ENCODE measurements at places on chromosomes 6 and 20. TPM values are rescaled to one million over a fixed set of nuclear protein-coding genes. Genes with fewer than 3 reads are reported as not detected.

GRCh38 chr6:15658181-15658744 lies 4.6 kb downstream of the DTNBP1 start:
- H3K27me3 ChIP-seq = no peaks in the 10 kb centered on the region
- H3K36me3 ChIP-seq = no peaks in the 10 kb centered on the region
- no peak overlapping the region for H3K4me3 ChIP-seq

CRIP3 gene
- total RNA-seq = 0.59 TPM

- DNase-seq = no peak
- no peaks in the 10 kb centered on the region for H3K36me3 ChIP-seq
- H3K27me3 ChIP-seq = no peaks in the 10 kb centered on the region
- no peak overlapping the region for H3K27ac ChIP-seq
- H3K4me3 ChIP-seq = no peak overlapping the region
These were observed 179.5 kb downstream of the BTBD9 start for GRCh38 chr6:38460186-38460585.

- H3K27me3 ChIP-seq = no peaks in the 10 kb centered on the region
- H3K4me1 ChIP-seq = peaks cover 28% of the 10 kb centered on the region
- peak; percentile 91 for DNase-seq
- no peaks in the 10 kb centered on the region for H3K36me3 ChIP-seq
- H3K27ac ChIP-seq = peak overlapping the region; percentile 84
These were observed 548.5 kb downstream of the CD83 start for GRCh38 chr6:14665827-14666724.

GRCh38 chr6:135286962-135287538 lies 105.9 kb downstream of the MYB start:
- no peak overlapping the region for H3K27ac ChIP-seq
- no peak for DNase-seq
- no peak overlapping the region for H3K4me3 ChIP-seq
- H3K27me3 ChIP-seq = no peaks in the 10 kb centered on the region
- peaks cover 12% of the 10 kb centered on the region for H3K4me1 ChIP-seq

DNA sequence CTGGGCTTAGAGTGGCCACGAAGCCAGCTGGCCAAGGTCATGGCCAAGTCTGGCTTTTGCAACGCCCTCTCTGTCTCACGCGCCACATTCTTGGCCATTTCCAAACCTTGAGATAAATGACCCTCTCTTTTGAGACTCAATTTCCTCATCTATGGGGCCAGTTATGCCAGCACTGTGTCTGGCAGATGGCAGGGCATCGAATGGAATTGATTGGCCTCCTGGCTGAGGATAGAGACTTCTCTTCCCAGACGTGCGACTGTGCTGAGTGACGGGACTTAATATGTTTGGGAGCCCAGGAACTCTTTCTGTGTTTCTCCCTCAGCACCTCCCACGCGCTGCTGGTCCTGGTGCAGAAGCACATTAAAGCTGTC lies 7.6 kb downstream of the BPIFB2 start:
- no peaks in the 10 kb centered on the region for H3K4me1 ChIP-seq
- DNase-seq = peak; percentile 10
- no peaks in the 10 kb centered on the region for H3K36me3 ChIP-seq

DNA sequence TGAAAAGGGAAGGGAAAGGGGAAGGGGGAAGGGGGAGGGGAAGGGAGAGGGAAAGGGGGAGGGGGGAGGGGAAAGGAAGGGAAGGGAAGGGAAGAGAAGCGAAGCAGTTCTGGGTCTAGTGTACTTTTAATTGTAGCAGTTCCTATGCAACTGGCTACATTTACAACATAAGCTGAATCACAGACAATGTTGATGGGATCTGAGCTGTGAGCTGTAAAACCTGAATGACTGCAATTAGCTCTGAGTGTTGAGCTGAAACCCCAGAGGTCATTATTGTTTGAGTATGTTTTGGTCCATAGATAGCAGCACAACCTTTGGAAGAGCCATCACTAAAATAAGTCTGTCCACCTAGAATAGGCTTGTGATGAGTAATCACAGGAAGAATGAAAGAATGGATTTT lies 7.2 kb upstream of the ABHD12 start:
- H3K4me3 ChIP-seq = no peak overlapping the region
- no peaks in the 10 kb centered on the region for H3K36me3 ChIP-seq
- peaks cover 9% of the 10 kb centered on the region for H3K4me1 ChIP-seq

DNA sequence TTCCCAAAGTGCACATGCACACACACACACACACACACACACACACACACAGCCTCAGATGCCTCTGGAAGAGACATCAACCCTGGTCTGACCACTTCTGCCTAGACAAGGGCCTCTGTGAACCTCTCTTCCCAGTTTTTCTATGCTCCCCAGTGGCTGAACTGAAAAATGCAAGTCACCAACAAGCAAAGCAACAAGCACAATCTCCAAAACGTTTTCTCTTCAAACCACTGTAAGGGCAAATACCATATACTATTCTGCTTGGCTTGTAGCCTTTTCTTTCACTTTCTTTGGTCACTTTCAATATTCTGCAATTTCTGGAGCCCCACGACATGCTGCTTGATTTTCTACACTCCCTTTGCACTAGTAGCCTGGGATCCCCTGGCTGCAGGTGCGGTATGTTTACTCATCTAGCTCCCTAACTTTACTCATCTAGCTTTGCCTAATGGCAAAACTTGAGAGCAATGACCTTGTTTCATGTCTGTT lies 121.4 kb upstream of the DST start:
- H3K4me3 ChIP-seq = no peak overlapping the region
- H3K4me1 ChIP-seq = peaks cover 48% of the 10 kb centered on the region
- peak; percentile 17 for DNase-seq
- no peaks in the 10 kb centered on the region for H3K27me3 ChIP-seq
- no peak overlapping the region for H3K27ac ChIP-seq

DNA sequence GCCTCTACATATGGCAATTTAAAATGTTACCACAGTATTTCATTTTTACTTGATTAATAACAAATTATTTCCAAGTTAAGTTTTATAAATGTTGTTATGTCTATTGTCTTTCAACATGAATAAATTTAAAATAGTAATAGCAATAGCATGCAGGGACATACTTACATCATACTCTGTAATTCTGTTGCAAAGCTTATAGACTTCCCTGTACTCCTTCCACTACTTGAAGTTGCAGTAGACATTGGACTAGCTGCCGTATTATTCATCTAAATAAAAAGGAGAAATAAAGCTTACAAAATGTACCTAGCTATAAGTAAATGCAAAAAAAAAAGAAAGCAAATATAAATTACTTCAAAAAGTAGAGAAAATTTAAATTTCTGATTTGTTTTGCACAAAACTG lies 12.7 kb downstream of the SUPT3H start:
- no peaks in the 10 kb centered on the region for H3K36me3 ChIP-seq
- no peak for DNase-seq
- H3K4me1 ChIP-seq = no peaks in the 10 kb centered on the region

MCHR2 gene
- total RNA-seq = not detected

DNA sequence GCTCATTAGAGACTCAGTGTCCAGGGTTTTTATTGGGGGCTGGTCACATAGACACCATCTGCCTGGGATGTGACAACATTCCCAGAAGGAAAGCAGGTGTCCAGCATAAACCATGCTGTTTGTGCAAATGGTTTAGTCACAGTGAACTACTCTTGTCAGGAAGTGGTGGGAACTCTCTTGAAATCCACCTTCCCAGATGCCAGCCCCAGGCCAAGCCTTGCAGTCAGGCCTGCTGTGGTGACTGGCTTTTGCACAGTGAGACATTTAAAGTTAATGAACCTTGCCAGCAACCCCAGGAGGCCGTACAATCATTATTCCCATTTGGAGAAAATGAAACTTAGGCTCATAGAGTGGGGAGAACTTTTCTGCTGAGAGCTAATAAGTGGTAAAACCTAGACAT lies 242.5 kb upstream of the KCNG1 start:
- H3K27me3 ChIP-seq = peaks cover 3% of the 10 kb centered on the region
- no peaks in the 10 kb centered on the region for H3K36me3 ChIP-seq
- no peak for DNase-seq

GRCh38 chr6:127481111-127481510 lies 21.9 kb upstream of the KIAA0408 start:
- no peak for DNase-seq
- peak overlapping the region; percentile 75 for H3K27ac ChIP-seq
- no peaks in the 10 kb centered on the region for H3K36me3 ChIP-seq
- H3K4me3 ChIP-seq = no peak overlapping the region

GRCh38 chr6:7313505-7314165 lies 636 bp upstream of the SSR1 start:
- H3K27ac ChIP-seq = peak overlapping the region; percentile 87
- DNase-seq = no peak
- H3K27me3 ChIP-seq = no peaks in the 10 kb centered on the region

CTCFL gene
- not detected for total RNA-seq

GRCh38 chr20:58852543-58853271 lies at the start of gene GNAS:
Gene GNAS (plus strand): TSS chr20:58852716.
- H3K27me3 ChIP-seq = peaks cover 48% of the 10 kb centered on the region
- H3K4me1 ChIP-seq = peaks cover 17% of the 10 kb centered on the region
- H3K27ac ChIP-seq = no peak within 1 kb of the TSS
- no peaks in the 10 kb centered on the region for H3K36me3 ChIP-seq
- DNase-seq = peak; percentile 98

- peaks cover 29% of the 10 kb centered on the region for H3K27me3 ChIP-seq
- DNase-seq = peak; percentile 97
- no peaks in the 10 kb centered on the region for H3K4me1 ChIP-seq
- peak within 1 kb of the TSS; percentile 72 for H3K4me3 ChIP-seq
- no peak within 1 kb of the TSS for H3K27ac ChIP-seq
- H3K36me3 ChIP-seq = no peaks in the 10 kb centered on the region
These were observed at the start of gene FOXF2 for GRCh38 chr6:1389369-1390132. Gene FOXF2 (plus strand): TSS chr6:1389576. CDS start chr6:1389948, 372 bp downstream.

All from osteoblast (primary cell).